ENCODE measurements at places on chromosomes 1 and 21.

GRCh38 chr1:53543130-53543777 is 84.1 kb downstream of the DMRTB1 start:
- no peak for DNase-seq

GRCh38 chr1:207813946-207814345 is 62.1 kb downstream of the CD46 start:
- no peak for DNase-seq

DNA sequence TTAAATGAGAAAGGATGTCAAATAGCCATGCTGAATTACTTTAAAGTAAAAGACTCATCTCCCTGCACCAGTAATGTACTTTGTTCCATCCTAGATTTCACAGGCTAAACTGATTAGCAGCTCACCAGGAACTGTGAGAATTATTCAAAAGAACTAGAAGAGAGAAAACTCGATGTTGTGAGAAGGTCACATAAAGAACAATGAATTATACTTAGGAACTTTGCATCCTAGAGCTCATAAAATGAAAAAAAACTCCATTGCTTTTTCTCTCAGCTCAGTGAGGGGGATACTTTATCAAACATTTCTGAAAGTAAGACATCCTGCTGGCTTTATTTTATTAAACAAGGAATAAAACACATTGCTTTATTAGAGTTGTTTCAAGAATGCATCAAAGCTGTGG is 278.5 kb downstream of the MRPL39 start:
- DNase-seq = no peak

DNA sequence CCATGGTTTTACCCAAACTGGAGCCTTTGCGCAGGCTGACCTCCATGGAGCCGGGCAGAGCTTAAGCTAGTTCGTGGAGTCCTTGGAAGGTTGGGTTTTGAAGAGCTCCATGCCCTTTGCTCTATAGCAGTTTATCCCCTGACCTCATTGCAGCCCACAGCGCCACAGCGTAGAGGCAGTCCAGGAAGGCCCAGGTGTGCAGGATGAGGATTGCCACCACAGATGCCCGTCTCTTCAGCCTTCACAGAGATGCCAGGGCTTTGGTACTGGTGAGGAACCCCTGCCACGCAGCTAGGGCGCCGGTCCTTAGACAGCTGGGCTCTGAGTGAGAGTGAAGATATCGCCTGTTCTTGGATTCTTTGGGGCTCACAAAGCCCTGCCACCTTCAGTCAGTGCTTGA is 138.6 kb downstream of the PEX14 start:
- DNase-seq = no peak

All from CD4-positive, alpha-beta T cell treated with Interleukin-6 for 4 hours (primary cell).